ENCODE measurements at places on chromosomes 16 and 17.

DNA sequence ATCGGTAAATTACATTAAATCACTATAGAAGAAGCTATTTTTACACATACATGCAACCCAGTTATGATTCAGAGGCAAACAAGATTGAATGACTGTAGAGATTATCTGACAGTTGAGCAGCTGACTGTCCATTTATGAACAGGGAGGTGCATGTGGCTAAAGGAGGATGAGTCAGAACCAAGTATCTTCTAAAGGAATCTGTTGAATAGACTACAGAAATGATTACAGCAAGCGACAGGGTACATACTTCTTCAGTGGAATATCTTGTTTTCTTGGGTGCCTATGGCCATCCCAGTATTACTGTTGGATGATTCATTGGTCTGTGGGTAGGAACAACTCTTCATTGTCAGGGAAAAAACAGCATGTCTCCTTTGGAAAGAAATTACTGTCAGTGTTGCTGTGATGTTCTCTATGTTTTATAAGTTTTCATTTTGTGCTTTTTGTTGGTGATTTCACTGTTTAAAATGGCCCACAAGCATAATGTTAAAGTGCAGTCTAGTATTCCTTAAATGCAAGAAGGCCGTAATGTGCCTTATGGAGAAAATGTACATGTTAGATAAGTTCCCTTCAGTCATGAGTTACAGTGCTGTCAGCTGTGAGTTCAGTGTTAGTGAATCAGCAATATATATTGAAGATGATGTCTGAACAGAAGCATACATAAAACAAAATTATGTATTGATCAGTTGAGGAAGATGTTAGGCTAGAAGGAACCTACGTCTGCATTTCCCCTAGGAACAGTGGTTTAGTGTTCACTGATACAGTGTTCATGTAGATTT lies 27.0 kb downstream of the CBFB start:
- DNase-seq, result peak; percentile 75

GRCh38 chr17:82835122-82835521 lies 4.7 kb downstream of the ZNF750 start:
- DNase-seq, result no peak

- no peak for DNase-seq
Measured at GRCh38 chr16:60739737-60740683, 1296.2 kb downstream of the CDH8 start.

DNA sequence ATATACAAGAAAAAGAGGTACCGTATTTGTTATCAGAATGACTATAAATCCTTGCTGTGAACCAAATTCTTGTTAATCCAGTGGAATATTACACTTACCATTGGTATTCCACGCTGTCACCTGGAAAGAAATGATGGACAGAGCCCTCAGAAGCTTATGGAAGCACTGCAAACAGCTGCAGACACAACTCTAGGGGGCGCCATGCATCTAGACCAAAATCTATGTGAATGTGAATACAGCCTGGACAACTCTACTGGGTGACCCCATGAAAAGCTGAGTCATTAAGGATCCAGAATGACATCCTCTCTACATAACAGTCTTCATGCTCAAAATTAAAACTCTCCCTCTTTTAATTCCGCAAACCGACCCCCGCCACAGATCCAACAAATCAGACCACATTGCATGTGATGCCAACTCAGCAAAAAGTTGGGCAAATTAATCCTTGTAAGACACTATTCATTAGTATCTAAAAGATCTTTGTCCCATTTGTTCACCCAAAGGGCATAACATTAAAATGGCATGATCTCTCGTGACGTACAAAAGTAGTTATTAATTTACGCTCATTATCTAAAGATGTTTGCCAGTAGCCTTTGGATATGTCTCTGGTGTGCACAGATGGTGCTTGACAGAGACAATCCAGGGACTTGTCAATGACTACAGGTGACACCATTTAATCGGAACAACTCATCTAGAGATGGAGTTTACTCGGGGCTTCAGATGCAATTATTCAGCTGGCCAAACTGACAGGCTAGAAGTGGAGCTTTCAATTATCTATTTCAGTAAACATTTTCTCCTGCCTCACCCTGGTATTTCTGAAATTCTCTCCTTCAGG lies 552.7 kb upstream of the PSMD7 start:
- DNase-seq, result no peak

DNA sequence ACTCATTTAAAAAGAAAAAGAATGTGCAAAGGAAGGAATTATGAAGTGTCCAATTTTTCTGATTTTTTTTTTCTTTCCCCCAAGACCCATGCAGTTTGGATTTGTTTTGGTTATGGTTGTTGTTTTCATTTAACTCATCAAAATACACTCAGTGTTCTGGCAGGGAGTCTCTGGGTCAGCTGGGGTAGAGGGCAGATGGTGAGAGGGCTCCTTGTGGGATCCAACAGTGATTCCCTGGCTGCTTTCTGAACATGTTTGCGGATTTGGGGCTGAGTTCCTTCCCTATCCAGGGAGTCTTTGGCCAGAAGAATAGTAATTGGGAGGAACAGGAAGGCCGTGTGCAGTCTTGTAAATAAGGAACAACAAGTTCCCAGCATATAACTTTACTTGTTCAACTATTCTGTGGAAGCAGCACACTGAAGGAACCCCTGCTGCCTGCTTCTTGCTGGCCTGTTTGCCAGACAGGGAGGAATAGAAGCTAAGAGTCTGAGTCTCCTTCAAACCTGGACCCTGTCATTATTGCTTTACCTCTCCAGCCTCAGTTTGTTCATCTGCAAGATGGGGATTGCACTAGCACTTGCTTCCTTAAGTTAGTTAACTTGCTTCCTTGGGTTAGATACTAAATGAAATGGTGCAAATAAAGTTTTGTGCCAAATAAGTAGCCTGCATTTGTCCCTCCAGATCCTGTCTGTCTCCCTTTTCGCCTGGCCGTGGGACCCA lies 32.1 kb downstream of the C17orf67 start:
- DNase-seq, result no peak

GRCh38 chr17:50359005-50359699 lies 13.2 kb downstream of the XYLT2 start:
- DNase-seq, result no peak

GRCh38 chr16:85248342-85248741 lies 136.1 kb upstream of the CIBAR2 start:
- no peak for DNase-seq

DNA sequence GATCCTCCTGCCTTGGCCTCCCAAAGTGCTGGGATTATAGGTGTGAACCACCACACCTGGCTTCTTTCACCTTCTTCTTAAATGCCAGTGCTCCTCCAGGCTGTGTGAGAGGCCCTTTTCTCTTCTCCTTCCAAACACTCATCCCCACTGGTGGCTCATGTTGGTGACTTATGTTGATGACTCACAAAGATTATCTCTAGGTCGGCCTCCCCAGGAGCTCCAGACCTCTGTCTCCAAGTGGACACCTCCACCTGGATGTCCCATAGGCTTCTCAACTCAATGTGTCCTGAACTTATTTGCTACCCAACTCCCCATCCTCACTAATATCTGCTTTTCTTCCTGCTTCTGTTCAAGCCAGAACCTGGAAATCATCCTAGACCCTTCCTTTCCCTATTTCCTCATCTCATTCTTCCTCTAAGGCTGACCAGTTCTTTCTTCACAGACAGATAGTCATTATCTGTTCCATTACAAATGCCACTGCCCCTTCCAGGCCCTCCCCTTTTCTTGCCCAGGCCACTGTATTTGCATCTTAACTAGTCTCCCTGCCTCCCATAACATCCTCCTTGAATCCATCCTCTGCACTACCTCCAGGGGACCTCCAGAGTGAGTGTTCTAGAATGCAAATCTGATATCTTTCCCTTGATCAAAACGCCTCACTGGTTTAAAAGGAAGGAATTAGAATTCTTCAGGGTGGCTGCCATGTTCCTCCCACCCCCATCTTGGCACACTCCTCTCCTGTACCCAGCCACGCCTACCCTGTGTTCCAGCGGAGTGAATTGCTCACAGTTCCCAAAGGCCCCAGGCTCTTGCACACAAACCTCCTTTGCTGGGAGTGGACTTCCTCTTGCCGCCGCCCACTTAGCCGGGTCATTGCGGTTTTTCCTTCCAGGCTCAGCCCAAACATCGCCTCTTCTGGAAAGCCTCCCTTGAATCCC lies 34.8 kb upstream of the FBXO47 start:
- DNase-seq, result no peak

GRCh38 chr16:68636818-68637217 lies 8.3 kb upstream of the CDH3 start:
- DNase-seq, result peak; percentile 9

DNA sequence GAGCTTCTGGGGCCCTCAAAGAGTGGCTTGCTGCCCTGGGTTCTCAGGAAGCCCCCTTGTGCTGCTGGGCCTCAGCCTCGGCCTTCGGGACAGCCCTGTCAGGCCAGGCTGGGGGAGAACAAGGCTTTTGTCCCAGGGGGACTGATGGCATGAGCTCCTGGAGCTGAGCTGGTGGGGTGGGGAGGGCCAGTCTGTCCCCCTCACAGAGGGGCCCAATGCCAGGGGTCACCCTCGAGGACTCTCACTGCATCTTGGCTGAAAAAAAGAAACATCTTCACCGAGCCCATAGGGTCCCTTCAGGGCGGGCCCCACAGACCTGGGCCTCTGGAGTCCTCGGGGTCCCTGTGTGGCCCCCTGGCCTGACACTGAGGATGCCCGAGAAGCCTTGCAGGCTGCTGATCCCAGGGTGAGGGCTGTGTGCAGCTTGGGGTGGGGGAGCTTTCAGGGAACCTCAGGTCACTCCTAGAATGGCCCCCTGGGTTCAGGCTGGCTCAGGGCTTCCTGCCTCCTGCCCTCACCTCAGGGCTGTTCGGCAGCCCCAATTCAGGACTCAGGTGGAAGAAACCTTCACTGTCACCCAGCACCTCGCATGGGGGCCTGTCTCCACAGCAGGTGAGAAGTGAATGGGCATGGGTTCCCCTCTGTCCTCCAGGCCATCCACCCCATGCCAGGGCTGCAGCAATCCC lies 90.5 kb downstream of the TNFRSF13B start:
- peak; percentile 16 for DNase-seq

- peak; percentile 48 for DNase-seq
Measured at GRCh38 chr16:50797456-50797855, 55.6 kb downstream of the CYLD start.

- peak; percentile 75 for DNase-seq
Measured at GRCh38 chr17:45052052-45052772, 780 bp upstream of the DCAKD start.

Data from SJSA1 (cell line).